ENCODE measurements at places on chromosomes 6 and 20. TPM values are rescaled to one million over a fixed set of nuclear protein-coding genes. Genes with fewer than 3 reads are reported as not detected.

DNA sequence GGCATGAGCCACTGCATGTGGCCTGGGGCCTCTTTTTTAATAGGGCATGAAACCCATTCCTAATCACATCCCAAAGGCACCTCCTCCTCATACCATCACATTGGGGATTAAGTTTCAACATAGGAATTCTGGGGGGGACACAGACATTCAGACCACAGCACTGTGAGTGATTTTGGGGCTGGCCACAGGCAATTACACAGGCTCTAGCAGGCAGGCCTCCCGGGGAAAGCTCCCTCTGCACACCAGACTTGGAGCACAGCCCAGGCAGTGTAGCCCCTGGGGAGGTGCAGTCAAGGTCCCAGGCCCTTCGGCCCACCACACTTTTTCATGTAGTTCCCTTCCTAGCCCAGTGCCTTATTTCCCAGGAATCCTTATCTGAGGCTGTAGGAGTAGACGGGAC is 5.5 kb downstream of the SFT2D1 start:
- ATAC-seq: no peak

Gene E2F1
- total RNA-seq: 3.7 TPM

DNA sequence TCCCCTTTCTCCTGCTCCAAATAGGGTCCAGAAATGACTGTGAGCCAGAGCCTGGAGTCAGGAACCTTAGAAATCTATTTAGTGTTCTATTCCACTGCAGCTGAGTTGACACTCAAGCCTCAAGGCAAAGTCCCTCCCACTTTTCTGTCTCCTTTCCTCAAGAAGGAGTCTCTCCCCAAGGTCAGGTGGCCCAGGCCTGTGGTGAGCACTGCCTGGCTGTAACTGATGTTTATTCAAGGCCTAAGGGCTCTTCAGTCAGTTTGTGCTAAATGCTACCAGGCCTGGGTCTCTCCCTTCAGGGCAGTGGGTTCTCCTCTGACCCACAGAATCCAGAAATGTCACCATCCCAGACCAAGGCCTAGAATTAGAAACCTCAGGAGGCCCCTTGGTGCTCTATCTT is 1042.9 kb upstream of the EPHA7 start:
- ATAC-seq: no peak

DNA sequence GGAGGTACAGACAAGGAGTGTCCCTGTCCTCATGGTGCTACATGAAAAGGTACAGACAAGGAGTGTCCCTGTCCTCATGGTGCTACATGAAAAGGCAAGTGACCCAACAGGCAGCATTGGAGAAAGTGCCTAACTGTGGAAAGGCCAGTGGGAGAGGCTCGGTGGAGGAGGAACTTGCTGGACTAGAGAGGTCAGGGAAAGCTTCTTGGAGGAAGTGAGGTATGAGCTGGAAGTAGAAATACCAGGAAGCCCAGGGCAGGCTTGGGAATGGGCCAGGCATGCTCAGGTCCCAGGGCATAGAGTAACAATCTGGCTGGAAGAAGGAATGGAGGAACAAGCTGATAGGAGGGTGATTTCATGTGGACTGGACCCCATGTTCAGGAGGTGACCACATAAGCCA is 59.8 kb upstream of the FNDC1 start:
- no peak for ATAC-seq

Gene FAM217A
- total RNA-seq: not detected

Gene PTPN1
- total RNA-seq: 23.3 TPM

GRCh38 chr20:15937179-15937578 is 636.1 kb downstream of the KIF16B start:
- no peak for ATAC-seq

DNA sequence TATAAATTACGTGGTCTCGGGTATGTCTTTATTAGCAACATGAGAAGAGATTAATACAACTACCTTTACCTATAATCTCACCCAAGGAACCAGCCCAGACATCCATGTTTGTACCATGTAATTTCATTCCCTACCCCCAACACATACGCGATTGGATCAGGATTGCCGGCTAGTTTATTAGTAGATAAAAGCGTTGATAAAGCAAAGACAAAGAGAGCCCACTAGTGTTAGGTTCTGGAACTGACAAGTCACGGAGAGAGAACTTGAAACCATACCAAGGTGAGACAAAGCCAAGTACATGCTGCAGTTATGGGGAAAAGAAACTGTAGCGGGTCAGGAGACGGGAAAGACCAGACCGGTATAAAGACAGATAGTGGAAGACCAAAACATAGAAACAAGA is 37.4 kb upstream of the FAM135A start:
- no peak for ATAC-seq

GRCh38 chr6:87763901-87764300 is 61.9 kb upstream of the AKIRIN2 start:
- ATAC-seq: no peak

GRCh38 chr6:129685662-129686031 is 24.3 kb downstream of the ARHGAP18 start:
- ATAC-seq: no peak

DNA sequence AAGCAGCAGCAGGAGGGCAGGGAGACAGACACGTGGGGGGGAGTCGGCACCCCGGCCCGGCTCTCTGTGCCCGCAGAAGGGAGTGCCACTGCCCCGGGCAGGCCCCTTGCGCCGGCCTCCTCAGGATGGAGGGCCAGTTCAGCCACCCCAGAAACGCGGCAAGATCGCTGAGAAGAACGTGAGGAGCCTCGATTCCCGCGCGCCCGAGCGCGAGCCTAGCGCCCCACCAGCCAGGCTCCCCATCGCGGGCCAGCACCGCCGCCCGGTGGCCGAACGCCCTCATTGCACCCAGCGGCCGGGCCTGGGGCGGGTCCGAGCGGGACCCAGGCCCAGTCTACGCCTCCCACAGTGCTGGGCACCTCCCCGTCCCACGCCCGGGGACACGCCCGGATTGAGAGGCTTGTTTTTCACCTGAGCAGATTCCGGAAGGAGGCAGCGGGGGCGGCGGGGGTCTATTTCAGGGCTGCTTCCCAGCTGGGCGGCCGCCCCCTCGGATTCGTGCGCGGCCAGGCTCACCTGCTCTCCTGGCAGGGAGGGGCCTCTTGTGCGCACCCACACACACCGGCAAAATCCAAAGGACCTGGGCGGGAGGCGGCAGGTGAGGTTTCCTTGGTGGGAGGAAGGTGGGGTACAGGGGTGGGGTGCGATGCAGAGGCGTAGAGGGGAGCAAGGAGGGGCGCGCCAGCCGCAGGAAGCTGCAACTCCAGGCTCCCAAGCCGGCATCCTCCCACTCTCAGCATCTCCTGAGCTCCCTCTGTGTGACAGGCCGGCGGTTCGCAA is 9.0 kb upstream of the GRM4 start:
- peak; percentile 74 for ATAC-seq

Gene SRSF12
- 0.44 TPM for total RNA-seq

DNA sequence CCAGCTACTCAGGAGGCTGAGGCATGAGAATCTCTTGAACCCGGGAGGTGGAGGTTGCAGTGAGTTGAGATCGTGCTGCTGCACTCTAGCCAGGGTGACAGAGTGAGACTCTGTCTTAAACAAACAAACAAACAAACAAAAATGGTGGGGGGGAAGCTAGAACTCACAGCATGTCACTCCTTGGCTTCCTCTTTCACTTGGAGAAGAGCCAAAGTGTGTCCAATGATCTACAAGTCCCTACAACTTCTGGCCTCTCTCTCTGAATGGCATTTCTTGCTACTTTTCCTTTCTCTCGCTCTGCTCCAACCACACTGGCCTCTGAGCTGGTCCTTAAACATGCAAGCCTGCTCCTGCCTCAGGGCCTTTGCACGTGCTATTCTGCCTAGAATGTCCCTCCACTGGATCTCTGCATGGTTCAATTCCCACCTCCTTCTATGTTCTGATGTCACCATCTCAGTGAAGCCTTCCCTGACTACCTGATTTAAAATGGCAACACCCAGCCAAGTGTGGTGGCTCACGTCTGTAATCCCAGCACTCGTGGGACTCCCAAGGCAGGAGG is 8.1 kb downstream of the TLDC2 start:
- ATAC-seq: no peak

GRCh38 chr6:161104966-161105365 is 113.4 kb downstream of the MAP3K4 start:
- no peak for ATAC-seq

Gene KHDRBS2
- 0.12 TPM for total RNA-seq

GRCh38 chr20:17648791-17649730 is 33.0 kb downstream of the RRBP1 start:
- peak; percentile 41 for ATAC-seq

Gene HMGN4
- total RNA-seq: 29.9 TPM

GRCh38 chr20:59561228-59561605 is 43.1 kb upstream of the PHACTR3 start:
- ATAC-seq: peak; percentile 67

DNA sequence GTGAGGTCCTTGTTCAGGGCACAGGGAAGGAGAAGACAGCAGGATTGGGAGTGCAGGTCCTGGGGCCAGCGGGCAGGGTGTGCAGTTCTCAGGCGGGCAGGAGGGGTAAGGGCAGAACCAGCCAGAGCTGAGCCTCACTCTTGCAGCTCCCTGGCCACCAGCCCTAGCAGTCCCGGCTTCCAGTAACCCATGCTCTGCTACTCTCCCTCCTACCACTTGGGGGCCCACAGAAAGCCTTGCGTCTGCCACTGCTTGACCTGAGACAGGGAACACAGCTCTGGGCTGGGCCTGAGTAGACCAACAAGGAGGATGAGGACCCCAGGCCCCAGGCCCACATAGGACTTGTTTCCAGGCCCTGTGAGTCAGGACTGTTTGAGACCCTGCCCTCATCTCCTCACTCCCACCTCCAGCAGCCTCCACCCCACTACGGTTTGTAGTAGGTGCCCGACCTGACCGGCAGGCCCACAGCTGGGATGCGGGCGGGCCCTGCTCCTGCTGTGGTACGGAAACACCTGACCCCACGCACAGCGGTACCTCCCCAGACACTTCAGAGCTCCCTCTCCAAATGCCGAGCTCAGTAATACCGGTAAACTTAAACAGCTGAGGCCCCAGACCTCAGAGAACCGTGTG is 39.2 kb downstream of the KCNK5 start:
- peak; percentile 30 for ATAC-seq

Gene C6orf52
- 0.84 TPM for total RNA-seq

DNA sequence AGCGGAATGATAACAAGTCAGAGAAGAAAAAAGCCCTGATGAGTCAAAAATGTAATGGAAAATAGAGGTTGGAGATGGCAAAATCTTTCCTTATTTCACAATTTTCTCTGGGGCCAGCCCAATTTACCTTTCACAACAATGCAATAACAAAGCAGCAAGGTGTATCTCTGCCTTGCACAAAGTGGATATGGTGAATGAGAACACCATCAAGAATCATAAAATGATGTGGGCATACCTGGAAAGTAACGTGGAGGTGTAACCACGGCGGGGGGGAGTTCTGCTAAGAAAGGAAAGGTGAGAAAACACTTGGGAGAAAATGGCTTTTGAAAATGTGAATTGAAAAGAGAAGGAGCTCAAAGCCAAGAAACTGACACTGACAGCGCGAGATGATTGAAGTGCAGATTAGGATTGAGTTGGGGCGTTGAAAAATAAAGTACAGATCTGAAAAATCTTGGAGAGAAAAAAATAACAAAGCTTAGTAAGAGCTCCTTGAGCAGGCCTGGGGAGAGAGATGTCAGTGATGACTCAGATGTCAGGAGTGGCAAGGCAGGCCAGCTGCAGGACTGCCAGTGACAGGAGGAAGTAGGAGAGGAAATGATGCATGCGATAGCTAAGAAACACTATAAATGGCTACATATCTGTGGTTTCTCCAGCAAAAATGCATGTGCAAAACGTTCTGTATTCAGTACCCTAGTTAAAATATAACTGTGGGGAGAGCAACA is 26.2 kb downstream of the ARHGAP18 start:
- peak; percentile 97 for ATAC-seq

Gene EEF1A2
- 0.76 TPM for total RNA-seq

Gene LY6G6F
- total RNA-seq: not detected

- ATAC-seq: no peak
Observed at GRCh38 chr6:56902641-56903464, 52.1 kb upstream of the BEND6 start.

Gene SOBP
- total RNA-seq: 0.32 TPM

DNA sequence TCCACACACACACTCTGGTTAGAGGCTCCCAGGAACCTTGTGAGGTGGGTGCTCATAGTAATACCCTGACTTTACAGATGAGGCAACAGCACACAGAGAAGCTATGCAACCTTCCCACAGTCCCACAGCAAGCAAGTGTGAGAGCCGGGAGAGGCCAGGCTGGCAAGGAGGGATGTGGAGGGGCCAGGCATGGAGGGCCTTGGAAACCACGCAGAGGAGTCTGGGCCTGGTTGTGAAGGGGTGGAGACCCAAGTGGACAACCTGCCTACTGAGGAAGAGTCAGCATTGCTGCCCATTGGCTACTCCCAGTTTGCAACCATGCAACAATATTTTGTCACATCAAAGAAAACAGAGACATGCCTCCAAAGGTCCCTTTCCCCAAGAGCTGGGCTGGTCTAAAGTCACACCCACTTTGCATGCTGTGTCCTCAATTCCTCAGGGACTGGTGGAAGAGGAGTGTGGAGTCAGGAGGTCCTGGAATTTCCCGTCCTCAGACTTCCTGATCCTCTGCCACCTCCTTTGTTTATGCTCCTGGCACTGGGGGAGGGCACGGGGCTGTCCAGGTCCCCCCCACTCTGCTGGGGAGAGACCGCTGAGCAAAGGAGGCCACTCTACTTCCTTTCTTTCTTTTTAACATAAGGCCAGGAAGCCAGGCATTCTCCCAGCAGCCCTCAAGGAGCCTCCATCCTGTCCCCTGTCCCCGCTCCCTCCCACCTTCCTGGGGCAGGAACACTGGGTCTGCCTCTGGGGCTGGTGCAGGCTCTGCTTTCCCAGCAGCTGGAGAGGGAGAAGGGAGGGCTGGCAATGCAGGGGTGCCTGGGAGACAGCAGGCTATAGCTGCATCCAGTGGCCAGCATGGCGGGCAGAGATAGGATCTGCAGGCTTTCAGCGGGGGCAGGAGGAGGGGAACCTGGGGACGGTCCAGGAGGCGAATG is 68.3 kb downstream of the NOL4L start:
- peak; percentile 32 for ATAC-seq

GRCh38 chr20:40251284-40251932 is 437.6 kb downstream of the MAFB start:
- ATAC-seq: no peak

DNA sequence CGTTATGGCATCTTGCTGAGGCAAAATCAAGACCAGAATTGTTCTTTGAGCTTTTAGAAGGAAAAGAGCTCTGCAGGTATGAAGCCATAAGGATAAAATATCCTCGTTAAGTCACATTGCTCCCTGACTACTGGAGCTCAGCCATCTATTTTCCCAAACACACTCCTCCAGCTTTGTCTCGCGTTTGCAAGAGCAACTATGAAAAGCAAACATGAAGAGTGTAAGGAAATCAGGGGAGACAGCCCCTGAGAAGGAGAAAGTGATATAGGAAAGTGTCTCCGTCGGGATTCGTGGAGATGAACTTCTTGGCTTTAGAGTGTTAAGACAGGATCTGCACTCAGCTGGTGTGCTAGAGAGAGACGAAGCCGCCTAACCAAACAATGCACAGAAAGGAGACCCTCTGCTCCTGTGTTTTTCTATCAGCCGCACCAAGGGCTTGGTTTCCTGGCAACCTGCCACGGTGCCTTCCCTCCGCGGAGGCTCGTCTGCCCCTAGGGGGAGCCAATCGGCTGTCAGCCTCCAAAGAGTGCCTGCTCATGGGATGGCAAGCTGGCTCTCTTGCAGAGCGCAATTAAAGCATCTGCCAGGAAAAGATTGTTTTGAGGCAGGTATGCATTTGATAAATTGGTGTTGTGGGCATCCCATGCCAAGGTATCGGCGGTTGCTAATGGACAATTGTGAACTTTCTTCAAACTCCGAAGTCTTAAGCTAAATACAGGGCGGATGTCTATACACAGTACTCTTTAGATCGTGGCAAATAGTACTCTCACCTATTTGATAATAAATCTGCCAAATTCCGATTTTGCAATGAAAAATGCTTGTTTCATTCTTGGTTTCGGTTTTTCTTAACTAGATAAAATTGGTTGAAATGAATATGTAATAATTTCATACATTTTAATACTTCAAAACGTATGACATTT is 603.2 kb downstream of the RNF144B start:
- no peak for ATAC-seq

Measured in esophagus mucosa (tissue), 1 donor.